Activated CD4-positive, alpha-beta memory T cell treated with anti-CD3 and anti-CD28 coated beads for 36 hours (primary cell): ENCODE measurements at places on chromosomes 2 and 18. TPM values are rescaled to one million over a fixed set of nuclear protein-coding genes. Genes with fewer than 3 reads are reported as not detected.
A peak's percentile ranks its signal among the peaks of the same experiment; 100 is the strongest.

- H3K4me3 ChIP-seq, result no peak overlapping the region
- no peak overlapping the region for H3K27ac ChIP-seq
- H3K4me1 ChIP-seq, result peaks cover 10% of the 10 kb centered on the region
- no peak for DNase-seq
Observed at GRCh38 chr2:232522623-232523401, 2.6 kb downstream of the PRSS56 start.

GRCh38 chr2:174325373-174326160, 9.2 kb upstream of the SP9 start:
- peaks cover 25% of the 10 kb centered on the region for H3K4me1 ChIP-seq
- no peak for DNase-seq
- H3K27me3 ChIP-seq, result peaks cover 71% of the 10 kb centered on the region
- peak overlapping the region; percentile 51 for H3K4me3 ChIP-seq

- peaks cover 11% of the 10 kb centered on the region for H3K36me3 ChIP-seq
- no peaks in the 10 kb centered on the region for H3K27me3 ChIP-seq
- H3K4me1 ChIP-seq, result peaks cover 8% of the 10 kb centered on the region
- no peak overlapping the region for H3K27ac ChIP-seq
- no peak overlapping the region for H3K4me3 ChIP-seq
Observed at GRCh38 chr2:222912117-222912516, 51.3 kb downstream of the ACSL3 start.

- H3K27ac ChIP-seq, result no peak overlapping the region
- DNase-seq, result no peak
- no peak overlapping the region for H3K4me3 ChIP-seq
- H3K4me1 ChIP-seq, result no peaks in the 10 kb centered on the region
- H3K36me3 ChIP-seq, result no peaks in the 10 kb centered on the region
Observed at GRCh38 chr2:127014630-127015029, 92.3 kb downstream of the BIN1 start.

GRCh38 chr2:126739141-126739540, 83.2 kb downstream of the GYPC start:
- no peaks in the 10 kb centered on the region for H3K4me1 ChIP-seq
- H3K27me3 ChIP-seq, result no peaks in the 10 kb centered on the region
- DNase-seq, result no peak
- no peaks in the 10 kb centered on the region for H3K36me3 ChIP-seq

DNA sequence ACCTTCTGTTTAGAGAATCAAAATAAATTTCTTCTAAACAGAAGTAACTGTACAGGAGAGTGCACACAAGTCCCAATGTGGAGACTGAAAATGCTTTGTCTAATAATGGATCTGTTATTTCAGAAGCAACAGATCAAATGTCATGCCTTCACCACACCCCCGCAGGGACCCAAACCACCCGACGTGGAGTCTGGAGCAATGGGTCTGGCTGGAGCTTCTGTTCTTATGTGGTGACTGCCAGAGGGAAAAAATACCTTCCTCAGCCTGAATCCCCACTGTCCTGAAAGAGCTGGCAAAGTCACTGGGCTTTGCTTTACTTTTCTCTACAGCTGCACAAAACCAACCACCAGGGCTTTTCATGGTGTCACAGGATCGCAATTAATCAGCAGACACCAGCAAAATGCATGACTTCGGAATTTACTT, 119.0 kb upstream of the ZFP36L2 start:
- DNase-seq, result no peak
- no peaks in the 10 kb centered on the region for H3K4me1 ChIP-seq
- peaks cover 14% of the 10 kb centered on the region for H3K36me3 ChIP-seq
- no peak overlapping the region for H3K27ac ChIP-seq
- no peaks in the 10 kb centered on the region for H3K27me3 ChIP-seq
- no peak overlapping the region for H3K4me3 ChIP-seq

DNA sequence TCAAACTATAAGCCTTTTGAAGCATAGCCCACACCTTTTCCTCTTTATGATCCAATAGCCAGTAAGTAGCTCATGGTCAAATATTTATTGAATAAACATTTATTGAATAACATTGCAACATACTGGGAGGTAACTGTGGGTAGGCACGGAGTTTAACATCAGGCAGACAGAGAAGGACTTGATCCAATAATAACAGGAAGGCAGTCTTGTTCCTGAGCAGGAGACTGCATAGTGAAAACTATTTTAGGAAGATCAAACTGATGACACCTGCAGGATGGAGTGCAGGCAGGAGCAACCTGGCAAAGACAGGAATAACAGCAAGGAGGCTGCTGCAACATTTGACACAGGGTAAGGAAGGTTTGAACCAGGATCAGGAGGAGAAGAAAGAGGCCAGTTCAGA, 3.1 kb upstream of the DCTN1 start:
- peaks cover 17% of the 10 kb centered on the region for H3K4me1 ChIP-seq
- no peak for DNase-seq
- H3K27ac ChIP-seq, result no peak overlapping the region
- no peak overlapping the region for H3K4me3 ChIP-seq
- no peaks in the 10 kb centered on the region for H3K27me3 ChIP-seq

DNA sequence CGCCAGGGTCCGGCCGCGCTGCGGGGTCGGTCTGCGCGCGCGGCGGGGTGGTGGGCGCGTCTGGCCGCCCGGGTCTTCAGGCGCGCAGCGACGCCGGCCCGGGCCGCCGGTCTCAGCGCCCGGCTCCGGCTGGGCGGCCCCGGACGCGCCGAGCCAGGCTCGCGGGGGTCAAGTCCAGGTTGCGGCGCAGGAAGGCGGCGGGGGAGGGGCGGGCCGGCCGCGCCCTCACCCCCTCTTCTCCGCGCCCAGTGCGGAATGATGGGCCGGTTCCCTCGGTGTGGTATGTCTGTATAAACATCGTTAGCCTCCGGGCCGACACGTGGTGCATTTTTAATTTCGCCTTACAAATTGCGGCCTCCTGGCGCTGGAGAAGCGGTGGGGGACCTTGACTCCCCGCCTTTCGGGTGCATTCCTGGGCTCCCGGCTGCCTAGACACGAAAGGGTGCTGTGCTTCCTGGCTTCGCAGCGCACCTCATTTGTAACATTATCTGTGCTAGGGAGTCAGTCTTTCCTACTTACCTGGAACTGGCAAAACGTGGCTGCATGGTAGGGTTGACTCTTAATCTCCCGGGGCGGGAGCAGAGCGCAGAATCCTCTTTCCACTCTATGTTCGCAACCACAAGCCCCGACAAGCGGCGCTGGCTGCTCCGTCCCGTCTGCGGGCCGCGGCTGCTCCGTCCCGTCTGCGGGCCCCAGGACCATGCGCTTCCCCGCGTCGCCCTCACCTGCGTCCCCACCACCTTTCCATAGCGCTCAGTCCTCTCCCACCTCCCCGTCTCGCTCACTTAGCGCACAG, 69.0 kb downstream of the CTAGE1 start:
- peaks cover 20% of the 10 kb centered on the region for H3K4me1 ChIP-seq
- peaks cover 22% of the 10 kb centered on the region for H3K27me3 ChIP-seq
- no peak for DNase-seq
- peak overlapping the region; percentile 65 for H3K4me3 ChIP-seq

INSIG2 gene
- total RNA-seq, result 35.0 TPM

SH3RF3 gene
- total RNA-seq, result 0.33 TPM

KLHL30 gene
- not detected for total RNA-seq

CNTNAP5 gene
- total RNA-seq, result not detected

TMEM214 gene
- total RNA-seq, result 52.4 TPM
